ENCODE measurements at places on chromosomes 11 and 22.
A peak's percentile ranks its signal among the peaks of the same experiment; 100 is the strongest.

- DNase-seq, result no peak
Observed at GRCh38 chr11:120091121-120091520, 46.8 kb downstream of the TRIM29 start.

DNA sequence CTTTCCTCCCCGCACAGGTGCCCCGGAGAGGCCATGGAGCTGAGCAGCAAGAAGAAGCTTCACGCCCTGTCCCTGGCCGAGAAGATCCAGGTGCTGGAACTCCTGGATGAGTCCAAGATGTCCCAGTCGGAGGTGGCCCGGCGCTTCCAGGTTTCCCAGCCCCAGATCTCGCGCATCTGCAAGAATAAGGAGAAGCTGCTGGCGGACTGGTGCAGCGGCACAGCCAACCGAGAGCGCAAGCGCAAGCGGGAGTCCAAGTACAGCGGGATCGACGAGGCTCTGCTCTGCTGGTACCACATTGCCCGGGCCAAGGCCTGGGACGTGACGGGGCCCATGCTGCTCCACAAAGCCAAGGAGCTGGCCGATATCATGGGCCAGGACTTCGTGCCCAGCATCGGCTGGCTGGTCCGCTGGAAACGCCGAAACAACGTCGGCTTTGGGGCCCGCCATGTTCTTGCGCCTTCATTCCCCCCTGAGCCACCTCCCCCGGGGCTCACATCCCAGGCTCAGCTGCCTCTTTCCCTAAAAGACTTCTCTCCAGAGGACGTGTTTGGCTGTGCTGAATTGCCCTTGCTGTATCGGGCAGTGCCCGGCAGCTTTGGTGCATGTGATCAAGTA is 1.3 kb downstream of the TIGD3 start:
- DNase-seq, result no peak

- DNase-seq, result no peak
Observed at GRCh38 chr11:1302461-1303125, 6.8 kb downstream of the TOLLIP start.

- no peak for DNase-seq
Observed at GRCh38 chr11:123451183-123451781, 21.2 kb downstream of the GRAMD1B start.

DNA sequence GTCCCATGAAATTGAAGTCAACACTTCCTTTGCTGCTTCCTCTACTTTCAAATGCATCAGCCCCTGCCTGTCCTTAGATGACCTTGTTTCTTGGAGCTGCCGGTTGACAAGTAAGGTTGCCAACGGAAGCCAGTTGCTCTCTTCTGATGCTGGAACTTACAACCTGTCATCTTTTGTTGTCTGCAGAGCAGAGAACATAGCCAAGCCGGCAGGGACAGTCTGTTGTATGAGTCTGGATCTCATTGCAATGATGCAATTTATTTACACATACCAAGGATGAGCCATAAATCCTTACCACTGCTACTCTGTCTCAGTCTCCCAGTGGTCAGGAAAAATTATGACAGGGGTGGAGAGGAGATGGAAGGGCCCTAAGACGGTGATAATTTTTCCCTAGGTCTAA is 151.4 kb downstream of the BLID start:
- DNase-seq, result no peak

DNA sequence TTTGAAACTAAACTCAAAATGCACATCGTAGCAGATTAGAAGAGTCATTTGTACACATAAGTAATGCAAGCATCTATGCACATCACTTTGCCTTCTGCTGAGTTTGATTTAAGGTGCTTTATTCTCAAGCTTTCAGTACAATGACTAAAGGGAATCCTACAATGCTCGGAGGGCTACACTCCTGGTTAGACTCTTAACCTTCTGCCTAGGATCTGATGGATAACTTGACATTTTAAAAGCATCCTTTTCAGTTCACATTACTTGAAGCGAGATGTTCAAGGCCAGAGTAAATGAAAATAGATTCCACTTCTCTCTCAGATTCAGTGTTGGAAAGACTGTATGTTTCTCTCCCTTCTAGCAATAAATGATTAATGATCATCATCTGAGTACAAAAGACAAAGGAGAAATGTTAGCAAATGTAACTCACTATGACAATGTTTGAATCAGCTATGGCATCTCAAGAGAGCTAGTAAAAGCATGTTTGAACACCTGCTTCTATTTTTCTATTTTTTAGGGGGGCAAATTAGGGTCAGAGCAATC is 259.2 kb upstream of the ANO3 start:
- DNase-seq, result no peak

- DNase-seq, result no peak
Observed at GRCh38 chr22:37243402-37244113, 511 bp downstream of the RAC2 start.

DNA sequence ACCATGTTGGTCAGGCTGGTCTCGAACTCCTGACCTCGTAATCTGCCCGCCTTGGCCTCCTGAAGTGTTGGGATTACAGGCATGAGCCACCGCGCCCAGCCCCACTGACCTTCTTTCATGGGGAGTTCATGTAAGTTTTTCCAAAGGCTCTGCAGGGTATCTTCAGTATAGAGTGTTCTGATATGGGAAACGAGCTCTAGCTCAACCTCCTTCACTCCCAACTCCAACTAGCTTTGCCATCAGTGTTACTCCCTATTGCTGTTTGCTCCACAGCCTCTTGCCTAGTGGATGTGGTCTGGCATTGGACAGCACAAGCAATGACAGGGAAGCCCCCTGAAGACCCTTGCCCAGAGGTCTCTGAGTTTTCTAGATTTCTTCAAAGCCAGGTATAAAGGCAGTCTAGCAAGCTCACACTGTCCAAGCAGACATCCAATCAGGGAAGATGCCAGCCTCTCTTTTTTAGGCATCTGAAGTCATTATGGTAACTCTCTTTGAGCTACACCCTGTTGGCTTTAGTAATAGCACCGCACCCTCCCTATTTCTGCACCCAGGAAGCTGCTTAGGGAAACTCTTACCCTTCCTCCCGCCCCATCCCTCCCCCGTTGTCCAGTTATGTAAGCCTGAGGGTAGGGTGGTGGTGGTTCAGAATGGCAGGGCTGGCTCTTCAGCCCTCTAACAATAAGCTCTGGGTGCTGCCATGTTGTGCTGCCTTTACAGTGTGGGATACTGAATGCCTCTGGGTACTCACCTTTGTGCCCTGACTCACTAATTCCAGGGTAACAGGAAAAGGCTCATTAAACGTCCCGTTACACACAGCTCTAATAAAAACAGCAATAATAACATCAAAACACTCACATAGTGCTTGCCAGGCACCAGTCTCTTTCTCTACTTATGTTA is 41.4 kb upstream of the CLDN5 start:
- DNase-seq, result no peak

DNA sequence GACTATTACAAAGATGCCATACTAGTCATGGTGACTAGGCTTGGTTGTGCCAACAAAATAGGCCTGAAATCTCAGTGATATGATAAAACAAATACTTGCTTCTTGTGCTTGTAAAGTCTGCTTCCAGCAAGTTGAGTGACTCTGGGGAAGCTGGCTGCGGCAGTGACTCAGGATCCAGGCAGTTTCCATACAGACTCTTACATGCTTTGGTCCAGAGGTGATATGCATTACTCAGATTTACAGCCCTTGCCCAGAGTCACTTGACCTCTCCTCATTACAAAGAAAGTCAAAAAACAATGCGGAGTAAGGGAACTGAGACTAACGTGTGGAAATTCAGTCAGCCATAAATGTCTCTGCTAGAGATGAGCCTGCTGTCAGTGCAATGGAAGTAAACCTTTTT is 387.5 kb downstream of the KCNA4 start:
- no peak for DNase-seq

DNA sequence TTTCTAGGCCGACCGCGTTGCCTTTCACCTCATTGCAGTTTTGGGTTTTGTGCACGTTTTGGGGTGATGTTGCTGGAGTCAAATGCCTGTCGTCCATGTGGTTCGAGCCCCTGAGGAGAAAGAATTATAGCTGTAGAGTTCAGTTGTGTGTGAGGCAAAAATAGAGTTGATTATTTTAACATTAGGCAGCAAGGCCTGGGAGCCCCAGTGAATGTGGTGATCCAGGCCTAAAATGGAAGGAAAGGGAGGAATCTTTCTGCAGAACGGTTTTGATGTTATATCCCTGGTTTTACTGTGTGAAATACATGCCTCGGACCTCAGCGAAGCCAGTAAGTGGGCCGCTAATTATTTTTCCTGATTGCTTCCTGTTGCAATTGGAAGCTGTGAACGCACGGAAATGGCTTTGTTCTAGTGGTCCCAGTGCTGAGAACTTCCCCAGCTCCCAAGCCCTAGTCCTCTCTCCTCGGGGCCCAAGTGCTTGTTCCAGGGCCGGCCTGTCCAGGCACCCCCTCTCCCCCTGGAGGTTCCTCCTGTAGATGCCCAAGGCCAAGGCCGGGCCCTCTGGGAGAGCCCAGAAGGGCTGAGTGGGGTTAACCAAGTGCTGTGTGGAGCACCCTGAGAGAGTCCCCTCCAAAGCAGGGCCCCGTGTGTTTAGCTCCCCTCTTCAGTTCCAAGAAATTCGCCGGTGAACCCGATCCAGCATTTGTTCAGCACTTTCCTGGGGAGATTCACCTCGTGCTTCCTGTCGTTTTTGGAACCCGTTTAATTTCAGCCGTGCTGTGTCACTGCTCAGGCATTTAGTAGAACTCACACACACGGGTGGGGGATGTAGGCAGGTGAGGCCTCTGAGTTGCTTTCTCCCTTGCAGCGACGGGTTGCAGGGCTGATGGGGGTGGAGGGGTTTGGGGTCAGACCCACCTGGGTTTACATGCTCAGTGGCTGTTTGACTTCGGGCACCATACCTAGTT is 2.1 kb downstream of the LRP5 start:
- no peak for DNase-seq

DNA sequence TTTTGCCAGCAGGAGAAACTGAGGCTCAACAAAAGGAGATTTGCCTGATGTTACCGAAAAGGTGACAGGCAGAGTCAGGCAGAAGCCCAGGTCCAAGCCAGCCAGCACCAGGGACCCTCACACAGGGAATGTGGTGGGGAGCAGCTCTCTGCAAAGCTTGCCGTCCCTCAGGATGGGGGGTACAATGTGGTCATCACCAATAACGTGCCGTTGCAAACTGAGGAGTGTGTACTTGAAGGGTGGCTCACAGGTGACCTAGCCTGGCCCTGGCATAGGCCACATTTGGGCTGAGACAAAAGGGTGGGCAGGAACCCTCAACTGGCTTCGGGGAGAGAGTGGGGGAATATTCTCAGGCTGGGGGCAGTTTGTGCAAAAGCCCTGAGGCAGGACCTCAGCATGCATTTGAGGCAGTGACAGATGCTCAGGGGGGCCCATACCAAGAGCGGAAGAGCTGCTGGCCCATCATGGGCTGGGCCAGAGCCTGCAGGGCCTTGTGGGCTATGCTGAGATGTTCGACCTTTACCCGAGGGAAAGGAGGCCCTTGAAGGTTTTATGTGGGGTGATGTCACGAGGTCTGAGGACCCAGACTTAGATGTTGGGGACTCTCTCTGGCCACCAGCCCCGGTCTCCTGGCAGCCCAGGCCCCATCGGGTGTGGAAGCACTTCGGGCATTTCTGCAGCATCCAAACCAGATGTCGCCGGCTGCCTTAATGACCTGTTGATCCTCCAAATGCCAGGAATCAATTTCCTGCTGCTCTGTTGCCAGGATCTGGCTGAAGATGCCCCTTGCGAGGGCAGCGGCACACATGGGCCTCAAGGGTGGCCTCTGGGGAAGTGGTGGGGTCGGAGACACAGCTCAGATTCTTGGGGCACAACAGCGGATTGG is 57.4 kb upstream of the SHISAL1 start:
- no peak for DNase-seq

DNA sequence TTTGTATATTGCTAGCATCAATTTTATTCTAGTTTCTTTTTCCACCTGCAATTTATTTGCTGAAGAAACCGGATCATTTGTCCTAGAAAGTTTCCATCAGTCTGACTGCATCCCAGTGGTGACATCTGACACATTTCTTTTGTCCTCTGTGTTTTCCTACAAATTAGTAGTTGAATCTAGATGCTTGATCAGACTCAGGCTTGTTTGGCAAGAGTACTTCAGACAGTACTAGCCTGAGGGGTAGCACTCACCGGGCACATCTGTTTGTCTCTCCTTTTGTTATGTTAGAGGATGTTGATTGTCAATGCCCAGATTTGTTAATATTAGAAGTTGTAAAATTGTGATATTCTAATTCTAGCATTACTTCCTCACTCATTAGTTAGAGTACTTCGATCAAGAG is 204.8 kb downstream of the SWAP70 start:
- no peak for DNase-seq

- no peak for DNase-seq
Observed at GRCh38 chr22:37079668-37080171, 28.2 kb downstream of the KCTD17 start.

GRCh38 chr22:33580310-33580709 is 340.0 kb downstream of the LARGE1 start:
- DNase-seq, result no peak

DNA sequence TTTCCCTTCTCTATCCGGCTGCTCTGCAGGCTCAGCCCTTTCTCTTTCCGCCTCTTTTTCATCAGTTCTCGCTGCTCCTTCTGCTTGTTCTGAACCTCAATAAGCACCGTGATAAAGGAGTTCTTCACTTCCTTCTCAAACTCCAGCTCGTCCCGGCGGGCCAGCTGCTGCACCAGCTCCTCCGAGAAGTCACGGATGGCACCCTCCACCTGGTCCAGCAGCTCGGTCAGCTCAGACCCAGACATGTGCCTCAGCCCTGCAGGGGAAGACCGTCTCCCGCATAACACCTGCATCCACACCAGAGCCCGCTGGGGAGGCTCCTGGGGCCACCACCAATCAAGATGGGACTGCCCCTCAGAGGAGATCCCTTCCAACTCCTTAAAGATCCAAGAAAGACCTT is 40.2 kb downstream of the FEZ1 start:
- no peak for DNase-seq

- DNase-seq, result peak; percentile 91
Observed at GRCh38 chr22:40512426-40513136, 123.9 kb downstream of the MRTFA start.

GRCh38 chr22:50274311-50274710 is 4.1 kb upstream of the MAPK11 start:
- peak; percentile 74 for DNase-seq

DNA sequence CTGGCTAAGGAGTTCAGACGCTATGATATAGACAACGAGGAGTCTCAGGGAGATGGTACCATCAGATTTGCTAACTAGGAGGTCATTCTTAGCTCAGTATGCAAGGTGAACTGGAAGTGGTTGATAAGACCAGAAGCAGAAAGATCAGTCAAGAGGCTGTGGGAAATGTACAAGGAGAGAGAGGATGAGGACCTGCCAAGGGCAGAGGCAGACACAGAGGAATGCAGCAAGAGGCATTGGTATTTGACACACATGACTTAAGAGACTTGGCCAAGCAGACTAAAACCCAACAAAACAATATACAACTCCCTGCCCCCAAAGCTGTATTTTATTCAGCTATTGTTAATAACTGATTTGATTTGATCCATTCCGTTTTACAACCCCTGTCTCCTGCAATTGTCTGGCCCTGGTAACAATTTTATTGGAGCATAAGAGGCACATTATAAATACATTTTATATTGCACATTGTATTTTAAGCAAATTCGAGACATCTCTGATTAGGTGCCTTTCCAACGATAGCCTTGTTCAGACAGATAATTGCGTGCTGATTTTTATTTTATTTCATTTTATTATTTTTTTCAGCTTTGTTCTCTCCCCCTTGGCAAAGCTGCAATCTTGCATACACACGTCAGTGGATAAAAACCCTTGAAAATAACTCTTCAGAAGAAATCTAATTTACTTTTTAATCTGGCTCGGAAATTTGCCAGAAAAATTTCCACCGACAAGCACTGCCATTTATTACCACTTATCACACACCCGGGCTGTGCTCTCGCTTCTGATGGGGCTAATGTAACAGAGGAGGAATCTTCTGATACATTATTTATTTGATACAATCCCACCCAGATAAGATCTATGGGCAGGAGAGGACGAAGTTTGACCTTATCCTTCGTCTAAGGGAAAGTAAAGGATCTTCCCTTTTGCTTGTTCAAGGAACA is 237.8 kb downstream of the NXPE2 start:
- DNase-seq, result no peak

- no peak for DNase-seq
Observed at GRCh38 chr11:17013548-17014320, 480 bp downstream of the PLEKHA7 start.

All from NCI-H1694 treated with DMSO at 0.1 percent for 48 hours (cell line).